ENCODE measurements at places on chromosomes 2 and 18.

DNA sequence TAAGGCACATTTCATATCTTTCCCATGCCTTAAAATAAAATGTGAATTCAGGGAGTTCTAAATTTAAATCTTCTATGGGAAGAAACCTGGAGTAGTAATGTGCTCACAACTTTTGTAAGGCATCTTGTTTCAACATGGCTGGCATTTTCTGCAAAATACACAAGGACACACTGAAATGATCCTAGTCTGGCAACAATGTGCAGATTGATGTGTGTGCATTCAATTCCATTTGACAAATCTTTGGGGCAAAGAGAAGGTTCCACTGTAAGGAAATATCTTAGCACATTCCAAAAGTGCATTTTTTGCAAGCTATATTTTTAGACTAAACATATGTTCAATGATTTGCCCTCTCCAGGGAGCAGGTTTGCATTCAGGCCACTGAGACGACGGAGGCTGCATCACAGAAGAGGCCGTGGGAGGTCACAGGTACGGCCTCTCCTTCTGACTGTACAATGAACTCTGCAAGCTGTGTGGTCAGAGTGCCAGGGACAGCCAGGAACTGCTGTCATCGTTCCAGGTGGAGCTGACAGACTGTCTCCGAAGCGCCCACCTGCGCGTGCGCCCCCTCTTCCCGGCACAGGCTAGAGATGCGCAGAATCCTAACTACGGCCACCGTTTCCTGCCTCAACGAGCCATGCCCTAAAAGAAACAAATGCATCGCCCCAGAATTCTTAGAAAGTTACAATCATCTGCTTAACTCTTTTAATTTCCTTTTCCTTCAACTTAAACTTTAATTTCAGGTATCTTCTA lies 149.2 kb upstream of the POU3F3 start:
- no peak overlapping the region for H3K4me3 ChIP-seq
- no peaks in the 10 kb centered on the region for H3K4me1 ChIP-seq
- no peak for DNase-seq
- no peaks in the 10 kb centered on the region for H3K27me3 ChIP-seq

DNA sequence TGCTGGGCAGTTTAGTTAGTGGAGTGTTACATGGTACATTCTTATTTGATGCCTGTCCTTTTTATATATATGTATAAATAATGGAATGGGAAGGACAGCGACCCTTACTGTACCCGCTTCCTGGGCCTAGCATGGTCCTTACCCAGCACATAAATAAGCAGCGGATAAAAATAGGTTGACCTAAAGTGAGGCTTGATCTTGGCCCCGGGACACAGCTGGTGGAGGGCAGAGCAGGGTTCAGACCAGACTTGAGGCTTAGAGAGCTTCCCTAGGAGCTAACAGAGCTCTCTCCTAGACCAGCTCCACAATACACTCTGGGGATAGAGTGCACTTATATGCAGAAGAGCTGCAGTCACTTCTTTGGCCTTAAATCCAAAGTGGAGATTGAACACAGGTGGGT lies 46.9 kb upstream of the RPL31 start:
- no peaks in the 10 kb centered on the region for H3K27me3 ChIP-seq
- H3K4me3 ChIP-seq: no peak overlapping the region
- no peaks in the 10 kb centered on the region for H3K4me1 ChIP-seq
- no peaks in the 10 kb centered on the region for H3K36me3 ChIP-seq

DNA sequence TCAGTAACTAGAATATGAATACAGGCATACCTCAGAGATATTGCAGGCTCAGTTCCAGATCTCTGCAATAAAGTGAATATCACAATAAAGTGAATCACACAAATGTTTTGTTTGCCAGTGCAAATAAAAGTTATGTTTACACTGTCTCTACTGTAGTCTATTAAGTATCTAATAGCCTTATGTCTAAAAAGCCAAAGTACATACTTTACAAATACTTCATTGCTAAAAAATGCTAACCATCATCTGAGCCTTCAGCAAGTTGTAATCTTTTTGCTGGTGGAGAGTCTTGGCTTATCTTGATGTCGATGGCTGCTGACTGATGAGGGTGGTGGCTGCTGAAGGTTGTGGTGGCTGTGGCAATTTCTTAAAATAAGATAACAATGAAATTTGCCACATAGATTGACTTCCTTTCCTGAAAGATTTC lies 159.4 kb downstream of the MYO1B start:
- H3K27ac ChIP-seq: no peak overlapping the region
- no peak overlapping the region for H3K4me3 ChIP-seq
- no peaks in the 10 kb centered on the region for H3K4me1 ChIP-seq
- H3K27me3 ChIP-seq: no peaks in the 10 kb centered on the region
- H3K36me3 ChIP-seq: no peaks in the 10 kb centered on the region
- no peak for DNase-seq

DNA sequence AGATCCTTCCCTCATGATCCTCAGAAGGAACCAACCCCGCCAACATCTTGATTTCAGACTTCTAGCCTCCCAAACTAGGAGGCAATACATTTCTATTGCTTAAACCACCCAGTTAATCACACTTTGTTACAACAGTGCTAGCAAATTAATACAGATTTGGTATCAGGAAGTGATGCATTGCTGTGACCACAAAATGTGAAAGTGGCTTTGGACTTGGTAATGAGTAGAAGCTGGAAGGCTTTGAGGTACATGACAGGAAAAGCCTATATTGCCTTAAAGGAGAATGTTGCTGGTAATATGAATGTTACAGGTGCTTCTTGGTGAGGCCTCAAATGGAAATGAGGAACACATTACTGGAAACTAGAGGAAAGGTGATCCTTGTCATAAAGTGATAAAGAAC lies 260.3 kb downstream of the SATB2 start:
- no peak overlapping the region for H3K27ac ChIP-seq
- H3K36me3 ChIP-seq: no peaks in the 10 kb centered on the region
- no peak overlapping the region for H3K4me3 ChIP-seq
- DNase-seq: no peak
- peaks cover 6% of the 10 kb centered on the region for H3K4me1 ChIP-seq

DNA sequence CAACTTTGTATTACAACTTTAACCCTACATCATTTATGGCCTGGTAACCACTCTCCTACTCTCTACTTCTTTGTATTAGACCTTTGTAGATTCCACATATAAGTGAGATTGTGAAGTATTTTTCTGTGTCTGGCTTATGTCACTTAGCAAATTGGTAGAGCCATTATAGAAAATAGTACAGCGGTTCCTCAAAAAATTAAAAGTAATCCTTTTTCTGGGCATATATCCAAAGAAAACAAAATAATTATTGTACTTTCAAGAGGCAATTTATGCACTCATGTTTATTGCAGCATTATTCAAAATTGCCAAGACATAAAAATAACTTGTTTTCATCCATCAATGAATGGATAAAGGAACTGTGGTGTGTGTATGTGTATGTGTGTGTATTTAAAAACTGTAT lies 537.5 kb upstream of the FSIP2 start:
- no peak overlapping the region for H3K4me3 ChIP-seq
- H3K36me3 ChIP-seq: no peaks in the 10 kb centered on the region
- no peak for DNase-seq

- no peaks in the 10 kb centered on the region for H3K36me3 ChIP-seq
- H3K27me3 ChIP-seq: no peaks in the 10 kb centered on the region
- H3K27ac ChIP-seq: peak overlapping the region; percentile 89
- DNase-seq: no peak
- H3K4me1 ChIP-seq: peaks cover 49% of the 10 kb centered on the region
These were observed 185.0 kb downstream of the LTBP1 start for GRCh38 chr2:33131749-33132148.

- no peak for DNase-seq
- no peak overlapping the region for H3K4me3 ChIP-seq
- no peaks in the 10 kb centered on the region for H3K27me3 ChIP-seq
- no peaks in the 10 kb centered on the region for H3K4me1 ChIP-seq
These were observed 62.3 kb downstream of the SOWAHC start for GRCh38 chr2:109676346-109676902.

- no peaks in the 10 kb centered on the region for H3K36me3 ChIP-seq
- no peaks in the 10 kb centered on the region for H3K27me3 ChIP-seq
- H3K27ac ChIP-seq: no peak overlapping the region
- no peak for DNase-seq
- no peaks in the 10 kb centered on the region for H3K4me1 ChIP-seq
These were observed 17.1 kb upstream of the ZNF532 start for GRCh38 chr18:58847383-58848071.

GRCh38 chr18:3935305-3935704 lies 485.3 kb downstream of the TGIF1 start:
- H3K27ac ChIP-seq: no peak overlapping the region
- no peak for DNase-seq
- no peaks in the 10 kb centered on the region for H3K27me3 ChIP-seq
- H3K36me3 ChIP-seq: no peaks in the 10 kb centered on the region

DNA sequence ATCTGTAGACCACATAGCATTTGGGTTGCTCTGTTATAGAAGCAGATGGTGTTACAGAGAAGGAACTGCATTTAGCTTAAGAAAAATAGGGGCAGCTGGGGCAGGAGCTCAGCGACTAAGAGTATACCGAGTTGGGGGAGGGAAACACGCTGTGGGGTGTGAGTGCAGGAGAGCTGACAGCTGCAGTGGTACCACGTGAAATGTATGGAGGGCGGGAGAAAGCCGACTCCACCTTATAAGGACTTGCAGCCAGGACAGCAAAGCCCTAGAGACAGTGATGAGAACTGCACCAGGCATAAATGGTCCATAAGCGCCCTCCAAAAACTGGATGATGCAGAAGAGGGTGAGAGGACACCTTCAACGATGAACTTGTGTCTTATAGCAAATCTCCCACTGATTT lies 237.6 kb downstream of the PRKCE start:
- H3K27me3 ChIP-seq: no peaks in the 10 kb centered on the region
- peaks cover 83% of the 10 kb centered on the region for H3K4me1 ChIP-seq
- no peak overlapping the region for H3K4me3 ChIP-seq
- H3K27ac ChIP-seq: peak overlapping the region; percentile 17

DNA sequence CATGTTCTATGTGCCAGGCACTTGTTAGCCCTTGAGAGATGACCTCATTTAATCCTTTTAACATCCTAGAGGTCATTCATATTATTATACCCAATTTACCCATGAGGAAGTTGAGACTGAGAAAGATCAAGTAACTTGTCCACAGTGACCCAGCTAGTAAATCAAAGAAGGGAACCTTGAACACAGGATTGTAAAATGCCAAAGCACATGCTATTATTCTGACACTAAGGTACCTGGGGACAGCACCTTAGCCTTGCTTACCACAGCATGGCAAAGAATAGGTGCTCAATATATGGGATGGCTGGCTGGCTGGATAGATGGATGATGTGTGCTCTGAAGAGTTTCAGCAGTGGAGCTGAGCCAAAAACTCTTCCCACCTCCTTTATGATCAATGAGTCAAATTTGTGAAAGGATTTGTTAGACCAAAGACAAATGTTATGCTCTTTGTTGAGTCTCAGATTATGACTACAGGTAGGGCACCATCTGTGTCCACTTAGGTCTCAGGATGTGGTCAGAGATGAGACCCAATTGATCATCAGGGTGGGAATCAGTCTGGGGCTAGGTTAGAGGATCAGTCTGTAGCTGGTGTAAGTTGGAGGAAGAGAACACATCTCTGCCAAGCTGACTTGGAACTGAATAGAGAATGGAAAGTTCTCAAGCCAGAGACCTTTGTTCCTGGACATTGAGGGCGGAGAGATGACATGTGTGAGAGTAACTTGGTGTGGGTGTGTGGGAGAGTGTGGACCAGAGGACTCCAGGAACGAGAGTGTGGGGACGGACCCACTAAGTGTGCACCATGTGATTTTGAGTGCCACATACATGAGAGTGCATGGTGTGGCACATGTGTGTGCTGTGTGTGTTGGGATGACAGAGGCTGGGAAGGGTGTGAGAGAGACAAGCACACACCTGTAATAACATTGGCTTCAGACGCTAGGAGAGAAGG lies 16.3 kb upstream of the PKDCC start:
- DNase-seq: no peak
- no peaks in the 10 kb centered on the region for H3K36me3 ChIP-seq
- no peaks in the 10 kb centered on the region for H3K4me1 ChIP-seq
- no peak overlapping the region for H3K4me3 ChIP-seq
- no peak overlapping the region for H3K27ac ChIP-seq

GRCh38 chr2:215743066-215743465 lies 270.3 kb downstream of the MREG start:
- no peak for DNase-seq
- H3K27me3 ChIP-seq: no peaks in the 10 kb centered on the region
- H3K36me3 ChIP-seq: no peaks in the 10 kb centered on the region
- peaks cover 17% of the 10 kb centered on the region for H3K4me1 ChIP-seq
- H3K4me3 ChIP-seq: no peak overlapping the region
